ENCODE measurements at places on chromosomes 7 and 10.

DNA sequence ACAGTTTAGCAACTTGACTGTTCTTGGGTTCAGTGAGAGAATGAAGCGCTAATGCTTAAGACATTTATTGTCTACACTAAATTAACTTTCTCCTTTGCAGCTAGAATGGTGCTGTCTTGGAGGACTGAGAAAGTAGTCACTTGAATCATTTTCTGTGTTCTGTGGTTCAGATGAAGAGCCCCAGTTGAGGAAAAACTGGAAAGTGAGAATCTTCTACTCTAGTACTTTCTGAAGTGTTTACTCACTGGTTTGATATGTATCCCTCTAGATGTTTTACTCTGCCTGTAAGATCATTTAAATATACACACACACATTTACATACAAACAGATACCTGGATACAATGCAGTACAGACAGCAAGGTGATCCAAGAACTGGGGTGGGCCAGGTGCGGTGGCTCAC, 308.1 kb downstream of the CAMK1D start:
- DNase-seq: no peak

DNA sequence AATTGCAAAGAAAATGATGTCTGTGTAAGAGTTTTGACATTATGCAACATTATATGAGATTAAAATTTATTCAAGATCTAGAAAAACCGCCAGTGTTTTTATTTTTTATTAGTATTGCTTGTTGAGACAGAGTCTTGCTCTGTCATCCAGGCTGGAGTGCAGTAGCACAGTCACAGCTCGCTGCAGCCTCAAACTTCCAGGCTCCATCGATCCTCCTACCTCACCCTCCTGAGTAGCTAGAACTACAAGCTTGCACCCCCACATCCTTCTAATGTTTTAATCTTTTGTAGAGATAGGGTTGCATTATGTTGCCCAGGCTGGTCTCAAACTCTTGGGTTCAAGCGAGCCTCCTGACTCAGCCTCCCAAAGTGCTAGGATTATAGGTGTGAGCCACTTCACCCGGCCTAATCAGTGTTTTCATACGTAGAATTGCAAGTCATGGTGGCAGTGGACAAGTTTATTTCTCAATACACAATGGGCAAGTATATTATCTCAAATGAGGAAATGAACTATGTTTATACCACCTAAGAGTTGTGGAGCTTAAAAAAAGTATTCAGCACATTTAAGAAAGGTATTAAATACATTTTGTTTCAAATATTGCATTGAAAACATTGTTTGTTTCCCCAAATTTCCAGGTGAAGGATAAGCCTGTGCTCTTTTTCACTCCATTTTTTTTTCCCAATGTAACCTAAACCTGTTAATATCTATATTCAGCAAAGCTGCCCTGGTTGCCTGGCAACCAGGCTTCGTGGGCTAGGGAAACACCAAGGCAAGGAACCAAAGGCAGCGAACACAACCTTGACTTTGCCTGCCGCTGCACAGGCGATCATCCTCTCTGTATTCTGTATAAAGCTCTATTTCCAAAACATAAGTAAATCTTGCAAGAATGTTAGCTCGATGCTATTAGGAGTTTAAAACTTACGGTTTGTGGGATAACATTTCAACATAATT, 163.9 kb downstream of the CACNB2 start:
- no peak for DNase-seq

DNA sequence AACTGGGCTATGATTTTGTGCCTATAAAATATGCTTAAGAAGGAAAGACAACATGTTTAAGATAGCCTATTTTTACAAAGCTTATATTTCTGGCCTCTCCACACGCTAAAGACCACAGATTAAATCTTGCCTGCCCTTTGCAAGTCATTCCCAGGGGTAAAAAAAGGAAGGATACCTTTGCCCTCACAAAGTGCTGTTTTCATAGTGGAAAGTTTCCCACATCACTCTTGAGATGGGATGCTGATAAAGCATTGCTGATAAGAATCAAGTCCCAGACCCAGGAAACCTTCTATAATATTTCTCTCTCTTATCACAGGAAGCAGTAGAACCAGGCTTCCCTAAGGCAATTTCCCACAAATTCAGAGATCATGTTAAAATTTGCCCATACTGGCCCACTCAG, 56.5 kb downstream of the GSAP start:
- DNase-seq: no peak

DNA sequence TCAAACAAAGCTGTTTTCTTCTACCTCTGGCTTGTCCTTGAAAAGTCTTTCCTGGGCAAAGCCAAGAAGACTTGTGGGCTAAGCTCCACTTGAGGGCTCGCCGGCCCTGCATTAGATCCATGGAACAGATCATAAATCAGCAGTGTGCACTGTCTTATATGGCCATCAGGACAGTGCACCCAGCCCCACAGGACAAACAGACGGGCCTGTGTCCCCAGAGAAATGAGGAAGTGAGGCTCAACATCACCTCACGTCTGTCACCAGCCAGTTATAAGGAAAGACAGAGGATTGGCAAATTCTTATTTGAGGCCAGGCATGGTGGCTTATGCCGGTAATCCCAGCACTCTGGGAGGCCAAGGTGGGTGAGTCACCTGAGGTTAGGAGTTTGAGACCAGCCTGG, 12.3 kb upstream of the IFT22 start:
- no peak for DNase-seq

DNA sequence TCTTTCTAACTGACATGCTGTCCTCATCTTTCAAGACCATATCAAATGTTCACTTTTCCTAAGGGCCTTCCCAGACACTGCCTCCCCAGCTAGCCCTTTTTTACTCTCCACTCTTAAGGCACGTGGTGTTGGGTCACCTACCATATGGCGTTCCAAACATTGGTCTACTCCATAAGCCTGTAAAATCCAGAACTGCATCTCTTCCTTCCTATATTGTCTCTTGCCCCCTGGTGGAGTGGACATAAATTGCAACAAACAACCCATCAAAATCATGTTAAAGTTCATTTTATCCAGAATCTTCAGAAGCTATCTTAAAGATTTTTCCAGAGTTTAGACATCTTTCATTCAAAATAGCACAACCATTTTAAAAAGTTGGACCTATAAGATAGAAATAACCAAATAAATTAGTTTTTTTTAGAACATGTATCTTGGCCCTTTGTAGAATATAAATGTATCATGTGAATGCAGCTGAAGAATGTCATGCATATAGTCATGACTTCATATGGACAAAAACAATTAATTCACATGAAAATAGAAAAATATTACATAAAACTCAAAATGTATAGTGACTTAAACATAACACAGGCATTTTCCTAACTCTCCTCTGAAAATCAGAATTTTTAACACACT, 180.6 kb upstream of the CHRM2 start:
- DNase-seq: no peak

DNA sequence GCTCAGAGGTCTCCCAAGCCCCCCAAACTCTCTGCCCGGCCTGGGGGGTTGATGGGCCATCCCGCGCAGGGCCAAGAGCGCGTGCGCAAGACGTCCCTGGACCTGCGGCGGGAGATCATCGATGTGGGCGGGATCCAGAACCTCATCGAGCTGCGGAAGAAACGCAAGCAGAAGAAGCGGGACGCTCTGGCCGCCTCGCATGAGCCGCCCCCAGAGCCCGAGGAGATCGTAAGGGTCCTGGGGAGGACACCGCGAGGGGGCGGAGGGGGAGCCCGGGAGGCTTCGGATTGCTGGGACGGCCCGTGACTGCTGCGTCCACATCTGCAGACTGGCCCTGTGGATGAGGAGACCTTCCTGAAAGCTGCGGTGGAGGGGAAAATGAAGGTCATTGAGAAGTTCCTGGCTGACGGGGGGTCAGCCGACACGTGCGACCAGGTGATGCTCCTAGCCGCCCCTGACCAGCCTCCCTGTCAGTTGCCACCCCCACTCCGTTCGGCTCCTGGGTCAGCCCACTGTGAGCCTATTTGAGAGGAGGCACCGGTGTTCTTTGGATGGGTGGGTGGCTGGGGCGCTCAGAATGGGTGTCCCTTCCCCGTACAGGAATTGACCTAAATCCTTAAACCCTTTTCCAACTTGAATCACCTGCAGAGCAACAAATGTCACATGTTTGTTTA, 5.7 kb downstream of the ANKRD2 start:
- no peak for DNase-seq

DNA sequence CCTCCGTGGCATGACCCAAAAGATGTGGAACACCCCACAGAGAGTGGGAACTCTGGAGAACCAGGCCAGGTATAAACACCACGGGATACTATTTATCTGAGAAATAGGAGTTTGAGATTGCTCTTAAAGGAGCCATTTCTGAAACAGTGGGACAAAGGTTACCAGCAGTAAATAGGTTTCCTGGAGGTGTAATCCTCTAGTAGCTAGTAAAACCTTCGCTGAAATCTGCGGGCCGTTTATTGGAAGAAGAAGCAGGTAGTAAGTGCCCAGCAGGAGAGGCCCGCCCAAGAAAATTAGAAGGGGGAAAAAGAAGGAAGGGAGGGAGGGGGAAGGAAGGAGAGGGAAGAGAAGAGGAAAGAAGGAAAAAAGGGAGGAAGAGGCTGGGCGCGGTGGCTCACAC, 51.6 kb downstream of the CHST3 start:
- no peak for DNase-seq

DNA sequence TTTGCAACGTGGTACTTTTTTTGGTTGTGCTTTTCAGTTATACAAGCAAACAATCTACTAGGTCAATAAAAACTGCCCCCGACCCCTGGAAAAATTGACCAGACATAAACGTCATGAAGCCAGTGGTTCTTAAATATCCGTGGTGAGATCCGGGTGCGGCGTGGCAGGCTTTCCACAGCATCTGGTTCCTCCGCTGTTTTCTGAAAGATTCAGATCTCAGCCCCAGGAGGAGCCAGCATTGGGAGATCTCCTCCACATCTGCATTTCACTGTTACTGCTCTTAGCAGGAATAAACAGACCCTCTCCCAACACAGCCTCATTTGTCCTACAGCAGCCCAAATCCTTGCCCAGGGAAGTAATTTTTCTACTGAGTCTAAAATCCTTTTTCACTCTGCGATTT, 664.3 kb upstream of the FOXK1 start:
- no peak for DNase-seq

GRCh38 chr7:139999516-139999915, 63.2 kb downstream of the PARP12 start:
- DNase-seq: no peak

- DNase-seq: no peak
Observed at GRCh38 chr10:681670-682318, 7.7 kb downstream of the DIP2C start.

DNA sequence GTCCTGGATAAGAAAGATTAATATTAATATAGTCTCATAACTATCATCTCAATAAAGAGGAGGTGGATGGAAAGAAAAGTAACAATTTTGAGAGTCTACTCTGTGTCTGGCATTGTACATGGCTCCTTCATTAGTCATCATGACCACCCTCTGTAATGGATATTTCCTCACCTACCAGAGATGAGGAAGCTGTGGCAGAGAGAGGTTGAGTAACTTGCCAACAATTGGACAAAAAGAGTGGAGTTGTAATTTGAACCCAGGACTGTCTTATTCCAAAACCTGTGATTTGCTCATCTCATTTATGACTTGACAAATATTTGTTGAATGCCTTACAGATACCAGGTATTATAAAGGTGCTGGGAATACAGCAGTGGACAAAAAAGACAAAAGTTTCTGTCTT, 2.1 kb upstream of the IDE start:
- DNase-seq: no peak
